Aortic smooth muscle cell (primary cell): ENCODE measurements at places on chromosomes 1 and 21. TPM values are rescaled to one million over a fixed set of nuclear protein-coding genes. Genes with fewer than 3 reads are reported as not detected.

Gene MAEL
- not detected in 2 replicates for total RNA-seq

Gene CHI3L2
- 0.12 and 1.1 TPM in 2 replicates for total RNA-seq

Gene MNDA
- not detected in 2 replicates for total RNA-seq

Gene FAM3B
- 0.13 TPM in 1 of 2 replicates, not detected in the other for total RNA-seq

Gene ANKRD35
- total RNA-seq = 8.5 and 11.2 TPM in 2 replicates

Gene EFNA1
- 1.1 and 1.2 TPM in 2 replicates for total RNA-seq

Gene CFAP126
- not detected in 2 replicates for total RNA-seq

Gene HPDL
- 0.19 and 0.40 TPM in 2 replicates for total RNA-seq

Gene G0S2
- total RNA-seq = 12.8 and 22.5 TPM in 2 replicates

Gene INSRR
- total RNA-seq = under 0.01 TPM in 1 of 2 replicates, not detected in the other

Gene CR1
- total RNA-seq = not detected in 2 replicates

Gene SPRR2B
- total RNA-seq = not detected in 2 replicates

Gene LDLRAP1
- 27.5 and 34.1 TPM in 2 replicates for total RNA-seq

Gene STIL
- total RNA-seq = 6.1 and 8.1 TPM in 2 replicates

Gene GBP7
- total RNA-seq = not detected in 2 replicates

Gene UBE2U
- 0.06 TPM in 1 of 2 replicates, not detected in the other for total RNA-seq

Gene SASS6
- 2.1 and 2.5 TPM in 2 replicates for total RNA-seq

Gene SGIP1
- 31.7 and 61.1 TPM in 2 replicates for total RNA-seq

Gene TENT5C
- total RNA-seq = 1.1 and 2.2 TPM in 2 replicates

Gene OPRD1
- under 0.01 TPM in 1 of 2 replicates, not detected in the other for total RNA-seq

Gene PRKAB2
- total RNA-seq = 7.7 and 10.8 TPM in 2 replicates

Gene NBPF4
- not detected in 2 replicates for total RNA-seq

Gene GATAD2B
- 2.6 and 4.7 TPM in 2 replicates for total RNA-seq

Gene FOXD3
- not detected in 2 replicates for total RNA-seq

Gene AGBL4
- not detected in 2 replicates for total RNA-seq

Gene ITLN2
- not detected in 2 replicates for total RNA-seq

Gene KRTAP8-1
- not detected in 2 replicates for total RNA-seq

Gene CFHR3
- total RNA-seq = 0.06 TPM in 1 of 2 replicates, not detected in the other

Gene LCE1D
- not detected in 2 replicates for total RNA-seq

Gene FCGR1A
- total RNA-seq = 0.37 and 0.40 TPM in 2 replicates
